ENCODE measurements at places on chromosomes 11 and 22.

GRCh38 chr22:20423906-20424551 is 13.6 kb downstream of the SCARF2 start:
- DNase-seq, result no peak

- no peak for DNase-seq
These were observed 21.9 kb downstream of the TPBGL start for GRCh38 chr11:75262436-75262835.

DNA sequence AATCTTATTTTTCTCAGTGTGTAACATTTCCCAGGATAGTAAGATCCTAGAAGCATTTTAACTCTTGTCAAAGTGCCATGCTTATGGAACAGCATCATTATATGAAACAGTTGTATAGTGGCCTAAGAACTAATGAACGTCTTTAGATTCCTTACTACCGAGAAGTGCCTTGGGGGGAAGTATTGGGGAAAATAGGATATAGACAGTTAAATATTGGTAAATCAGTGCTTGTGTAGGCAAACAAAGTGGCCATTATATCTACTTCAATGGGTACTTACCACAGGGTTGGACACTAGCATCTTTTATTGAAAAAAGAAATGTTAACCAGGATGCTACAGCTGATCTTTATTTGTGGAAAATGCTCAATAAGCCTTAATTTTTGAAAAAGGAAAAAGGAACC is 11.3 kb downstream of the FAR1 start:
- no peak for DNase-seq

DNA sequence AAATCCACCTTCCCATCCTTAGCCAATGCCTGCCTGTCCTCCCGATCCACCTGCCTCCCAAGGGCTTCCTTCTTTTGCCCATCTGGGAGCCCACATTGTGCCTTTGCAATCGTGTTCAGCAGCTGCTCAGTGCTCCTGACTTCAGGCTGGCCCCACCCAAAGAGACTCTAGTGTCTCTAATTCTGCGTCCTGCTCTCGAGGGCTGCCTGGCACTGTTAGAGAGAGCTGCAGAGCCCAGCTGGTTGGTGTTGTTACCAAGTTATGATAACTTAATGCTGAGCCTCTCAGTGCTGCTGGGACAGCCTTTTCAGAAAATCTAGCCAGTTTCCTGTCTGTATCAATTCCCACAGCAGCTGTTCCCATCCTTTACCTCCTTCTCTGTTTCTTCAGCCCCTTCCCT is 69.1 kb downstream of the MICAL2 start:
- DNase-seq, result no peak

DNA sequence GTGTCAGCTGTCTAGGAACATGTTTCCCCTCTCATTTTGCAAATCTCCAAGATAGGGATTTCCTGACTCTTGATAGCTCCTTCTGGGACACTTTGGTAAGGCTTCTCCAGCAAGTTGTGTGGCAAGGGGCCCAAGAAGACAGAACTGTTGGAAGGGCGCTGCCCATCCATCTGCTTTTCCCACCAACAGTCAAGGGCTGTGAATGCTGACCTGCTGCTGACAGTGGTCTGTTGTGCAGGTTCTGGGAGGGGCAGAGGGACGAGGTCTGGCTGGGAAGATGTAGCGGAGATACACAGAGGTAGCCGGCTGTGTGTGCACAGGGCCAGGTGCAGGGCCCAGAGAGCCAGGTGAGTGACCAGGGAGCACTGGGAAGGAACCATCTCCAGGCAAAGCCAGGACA is 12.2 kb downstream of the BCR start:
- DNase-seq, result no peak

GRCh38 chr11:78806214-78807004 is 231.7 kb upstream of the NARS2 start:
- no peak for DNase-seq

GRCh38 chr11:64606796-64607380 is 15.9 kb downstream of the SLC22A12 start:
- no peak for DNase-seq

DNA sequence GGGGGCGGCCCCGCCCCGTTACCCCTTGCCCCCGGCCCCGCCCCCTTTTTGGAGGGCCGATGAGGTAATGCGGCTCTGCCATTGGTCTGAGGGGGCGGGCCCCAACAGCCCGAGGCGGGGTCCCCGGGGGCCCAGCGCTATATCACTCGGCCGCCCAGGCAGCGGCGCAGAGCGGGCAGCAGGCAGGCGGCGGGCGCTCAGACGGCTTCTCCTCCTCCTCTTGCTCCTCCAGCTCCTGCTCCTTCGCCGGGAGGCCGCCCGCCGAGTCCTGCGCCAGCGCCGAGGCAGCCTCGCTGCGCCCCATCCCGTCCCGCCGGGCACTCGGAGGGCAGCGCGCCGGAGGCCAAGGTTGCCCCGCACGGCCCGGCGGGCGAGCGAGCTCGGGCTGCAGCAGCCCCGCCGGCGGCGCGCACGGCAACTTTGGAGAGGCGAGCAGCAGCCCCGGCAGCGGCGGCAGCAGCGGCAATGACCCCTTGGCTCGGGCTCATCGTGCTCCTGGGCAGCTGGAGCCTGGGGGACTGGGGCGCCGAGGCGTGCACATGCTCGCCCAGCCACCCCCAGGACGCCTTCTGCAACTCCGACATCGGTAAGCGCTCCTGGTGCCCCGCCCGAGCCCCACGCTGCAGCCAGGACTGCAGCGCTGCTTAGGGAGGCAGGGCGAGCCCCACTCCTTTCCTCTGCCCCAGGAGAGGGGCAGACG is at the start of gene TIMP3:
Gene TIMP3, plus strand, starts transcription at position 169 of the 700 bp plus-strand sequence. Its CDS starts 297 bp downstream, at position 466.
- DNase-seq, result no peak

- DNase-seq, result no peak
These were observed 19.7 kb upstream of the KAT5 start for GRCh38 chr11:65692367-65692766.

DNA sequence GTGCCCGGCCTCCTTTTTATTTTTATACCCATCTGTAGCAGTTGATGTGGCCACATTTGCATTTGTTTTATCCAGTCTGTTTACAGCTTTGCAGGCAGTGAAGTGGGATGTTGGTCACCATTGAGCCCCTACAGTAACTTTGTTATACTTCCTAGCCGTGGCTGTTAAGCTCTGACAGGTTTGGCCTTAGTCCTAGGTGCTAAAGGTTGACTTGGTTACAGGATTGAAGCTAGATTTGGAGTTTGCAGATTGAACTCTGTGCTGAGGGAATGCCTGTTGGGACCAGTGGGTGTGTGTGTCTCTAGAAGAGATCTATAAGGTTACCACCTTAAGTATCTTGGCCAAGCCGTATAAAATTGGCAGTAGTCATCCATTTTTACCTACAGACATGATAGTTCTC is 91.2 kb downstream of the PPP6R3 start:
- no peak for DNase-seq

DNA sequence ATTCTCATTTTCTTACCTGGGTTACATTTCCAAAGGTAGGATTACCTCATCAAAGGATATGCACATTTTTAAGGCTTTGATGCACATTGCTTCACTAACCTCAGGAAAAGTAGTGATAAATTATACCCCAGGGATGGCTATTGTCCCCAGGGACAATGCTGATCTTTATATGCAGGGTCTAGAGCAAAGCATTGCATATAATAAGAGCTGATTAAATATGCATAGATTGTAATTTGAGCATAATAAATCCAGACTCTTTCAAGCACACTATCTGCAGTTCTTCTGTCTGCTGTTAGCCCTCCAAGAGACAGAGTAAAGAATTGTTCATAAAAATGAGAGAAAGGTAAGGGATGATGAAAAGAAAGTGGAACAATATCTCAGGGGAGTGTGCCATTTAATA is 57.3 kb upstream of the SYT13 start:
- no peak for DNase-seq

- no peak for DNase-seq
These were observed 12.0 kb downstream of the C11orf58 start for GRCh38 chr11:16750417-16750816.

GRCh38 chr22:36770513-36771231 is 5.2 kb downstream of the IFT27 start:
- DNase-seq, result no peak

DNA sequence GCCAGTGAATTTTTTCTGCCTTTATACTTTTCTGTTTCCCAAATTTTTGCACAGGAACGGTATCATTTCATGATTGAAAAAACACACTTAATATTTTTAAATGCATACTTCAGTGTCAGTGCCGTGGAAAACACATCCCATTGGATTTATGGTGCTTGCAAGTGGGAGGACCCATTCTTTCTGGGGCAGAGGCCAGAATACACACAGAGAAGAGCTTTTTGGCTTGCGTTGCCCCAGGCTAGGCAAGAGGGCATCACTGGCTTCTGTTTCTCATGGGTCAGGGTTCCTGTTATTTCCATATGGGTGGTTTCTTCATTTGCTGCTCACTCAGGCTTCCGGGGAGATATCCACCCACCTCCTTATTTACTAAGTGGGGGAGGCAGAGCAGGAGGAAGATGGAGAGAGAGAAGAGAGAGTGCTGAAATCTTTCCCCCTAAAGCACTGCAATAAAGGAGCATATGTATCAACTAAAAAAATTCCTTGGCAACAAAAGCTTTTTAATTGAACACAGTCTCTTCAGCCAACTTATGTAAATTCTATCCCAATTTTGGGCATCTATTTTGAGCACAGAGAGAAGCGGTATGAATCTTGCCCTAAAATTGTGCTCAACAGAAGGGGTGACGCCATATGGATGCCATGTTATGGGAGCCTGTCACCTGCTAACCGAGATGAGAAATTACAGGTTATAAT is 66.0 kb upstream of the KIRREL3 start:
- DNase-seq, result no peak

DNA sequence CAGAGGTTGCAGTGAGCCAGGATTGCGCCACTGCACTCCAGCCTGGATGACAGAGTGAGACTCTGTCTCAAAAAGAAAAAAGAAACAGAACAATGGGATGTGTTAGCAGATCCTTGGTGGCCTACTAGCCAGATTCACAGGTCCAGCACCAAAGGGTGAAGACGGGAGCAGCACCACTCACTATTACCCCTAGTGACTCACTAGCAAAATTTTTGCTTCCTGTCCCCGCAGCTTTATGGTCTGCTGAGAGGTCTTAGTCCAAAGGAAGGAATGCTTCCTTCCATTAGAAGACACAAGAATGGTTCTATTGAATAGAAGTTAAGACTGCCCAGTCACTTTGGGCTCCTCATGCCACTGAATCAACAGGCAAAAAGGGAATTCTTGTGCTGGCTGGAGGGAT is 35.9 kb upstream of the NUP50 start:
- no peak for DNase-seq

- DNase-seq, result no peak
These were observed 24.1 kb upstream of the POU2AF1 start for GRCh38 chr11:111403051-111403726.

DNA sequence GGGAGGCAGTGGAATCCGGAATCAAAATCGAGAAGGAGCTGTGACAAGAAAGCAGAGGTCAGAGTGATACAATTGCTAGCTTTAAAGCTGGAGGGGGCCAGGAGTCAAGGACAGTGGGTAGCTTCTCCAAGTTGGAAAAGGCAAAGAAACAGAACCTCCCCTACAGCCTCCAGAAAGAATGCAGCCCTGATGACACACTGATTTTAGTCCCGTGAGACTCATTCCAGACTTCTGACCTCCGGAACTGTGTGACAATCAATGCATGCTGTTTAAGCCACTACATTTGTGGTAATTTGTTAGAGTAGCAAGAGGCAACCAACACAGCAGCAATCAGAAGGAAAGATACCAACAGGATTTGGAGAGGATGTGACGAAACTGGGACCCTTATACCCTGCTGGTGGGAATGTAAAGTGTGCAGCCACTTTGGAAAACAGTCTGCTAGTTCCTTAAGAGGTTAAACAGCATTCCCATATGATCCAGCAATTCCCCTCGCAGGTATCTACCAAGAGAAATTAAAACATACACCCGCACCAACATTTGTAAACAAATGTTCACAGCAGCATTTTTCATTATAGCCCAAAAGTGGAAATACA is 66.7 kb downstream of the DSCAML1 start:
- DNase-seq, result no peak

- no peak for DNase-seq
These were observed 6.9 kb upstream of the NFAM1 start for GRCh38 chr22:42439021-42439567.

GRCh38 chr11:69928975-69929374 is 109.8 kb upstream of the FGF3 start:
- no peak for DNase-seq

DNA sequence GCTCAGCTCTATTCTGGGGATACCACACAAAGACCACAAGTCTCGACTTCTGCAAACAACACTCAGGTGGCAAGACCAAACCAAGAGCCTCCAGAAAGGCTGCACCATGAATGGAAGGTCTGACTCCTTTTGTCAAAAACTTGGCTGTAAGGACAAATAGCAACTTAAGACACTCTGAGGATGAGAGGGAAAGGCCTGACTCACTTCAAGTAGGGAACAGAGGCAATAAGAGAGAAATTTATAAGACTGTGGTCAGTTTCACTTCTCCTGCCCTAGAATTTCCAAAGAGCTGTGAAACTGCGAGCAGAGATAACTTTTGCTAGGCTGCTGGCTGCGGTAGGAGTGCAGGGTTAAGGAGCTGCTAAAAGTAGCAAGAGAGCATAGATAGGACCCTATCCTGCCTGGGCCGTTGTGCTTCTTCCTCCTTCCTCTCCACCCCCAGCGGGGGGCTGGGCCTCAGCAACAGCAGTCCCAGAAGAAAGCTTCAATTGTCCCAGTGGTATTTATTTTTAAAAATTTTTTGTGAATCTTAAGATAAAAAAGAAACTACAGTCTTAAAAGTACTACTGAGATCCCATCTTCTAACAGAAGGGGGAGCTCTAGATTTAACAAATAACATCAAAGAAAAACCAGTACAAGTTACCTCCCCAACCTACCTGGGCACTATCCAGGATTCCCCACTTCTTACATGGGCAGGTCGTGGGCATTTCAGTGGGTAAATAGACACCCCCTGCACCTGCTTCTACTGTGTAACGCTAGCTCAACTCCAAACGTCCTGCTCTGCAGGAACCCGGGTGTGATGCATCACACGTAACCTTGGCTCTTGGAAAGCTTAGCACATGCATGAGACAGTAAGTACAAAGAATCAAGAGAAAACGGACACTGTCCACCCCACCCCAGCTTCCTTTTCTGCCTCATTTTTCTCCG is 66.4 kb downstream of the SGSM3 start:
- DNase-seq, result no peak

DNA sequence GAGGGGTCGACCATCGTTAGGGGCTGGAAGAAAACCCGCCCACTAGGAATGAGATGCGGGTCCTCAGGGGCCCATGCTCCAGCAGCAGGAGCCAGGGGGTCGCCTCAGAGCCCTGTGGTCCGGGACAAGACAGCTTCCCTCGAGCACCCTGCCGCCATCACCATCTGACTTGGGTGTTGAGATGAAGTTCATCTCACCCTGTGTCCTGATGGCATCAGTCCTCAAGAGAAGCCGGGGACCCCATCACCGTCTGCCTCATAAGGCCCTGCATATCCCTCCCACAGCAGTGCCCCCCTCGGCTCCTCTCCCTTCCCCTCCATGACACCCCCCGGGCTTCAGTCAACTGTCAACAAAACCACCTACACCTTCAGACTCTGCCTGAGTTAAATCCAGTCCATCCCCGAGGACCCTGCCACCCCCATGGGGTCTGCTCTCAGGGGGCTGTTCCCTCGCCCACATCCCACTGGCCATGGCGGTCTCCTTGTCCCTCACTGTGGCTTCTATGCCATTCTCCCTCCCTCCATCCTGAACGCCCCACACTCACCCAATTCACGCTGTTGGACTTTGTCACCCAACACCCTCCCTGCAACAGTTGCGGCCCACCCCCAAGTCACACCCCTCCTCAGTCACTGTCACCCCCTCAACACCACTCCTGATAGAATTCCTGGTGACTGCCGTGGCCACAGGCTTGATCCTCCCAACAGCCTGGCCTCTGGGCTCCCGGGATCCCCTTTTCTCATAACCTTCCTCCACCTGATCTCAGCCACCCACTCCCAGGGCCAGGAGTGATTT is 87.7 kb upstream of the RTL6 start:
- no peak for DNase-seq
